Metanephros (tissue), 2 donors: ENCODE measurements at places on chromosomes 11 and 22. TPM values are rescaled to one million over a fixed set of nuclear protein-coding genes. Genes with fewer than 3 reads are reported as not detected.

MUC2 gene
- total RNA-seq: under 0.01 TPM

ASPHD2 gene
- total RNA-seq: 2.7 TPM

LDHAL6A gene
- total RNA-seq: 0.12 TPM

TKFC gene
- 38.4 TPM for total RNA-seq

MPEG1 gene
- 20.3 TPM for total RNA-seq

TH gene
- total RNA-seq: 1.3 TPM

BATF2 gene
- 2.4 TPM for total RNA-seq

MIOX gene
- total RNA-seq: 5.4 TPM

MYBPC3 gene
- total RNA-seq: 0.23 TPM

CCS gene
- 35.4 TPM for total RNA-seq

OR2AG2 gene
- total RNA-seq: 0.18 TPM

IGSF22 gene
- total RNA-seq: 4.7 TPM

PARVA gene
- total RNA-seq: 47.3 TPM

SEPTIN3 gene
- total RNA-seq: 1.5 TPM

TBC1D10A gene
- 18.0 TPM for total RNA-seq

ARHGAP42 gene
- total RNA-seq: 33.8 TPM

PNPLA5 gene
- not detected for total RNA-seq

MRGPRX3 gene
- not detected for total RNA-seq

SHANK3 gene
- 23.5 TPM for total RNA-seq

TSPAN18 gene
- 27.6 TPM for total RNA-seq

INS gene
- 0.35 TPM for total RNA-seq

ARHGAP8 gene
- 14.8 TPM for total RNA-seq

KRTAP5-2 gene
- total RNA-seq: not detected

ANKK1 gene
- 0.47 TPM for total RNA-seq

PNPLA3 gene
- 1.3 TPM for total RNA-seq

IL10RA gene
- 12.3 TPM for total RNA-seq

ART5 gene
- 1.8 TPM for total RNA-seq

TCN1 gene
- total RNA-seq: 1.4 TPM

SYT8 gene
- 0.82 TPM for total RNA-seq

KRTAP5-7 gene
- 0.23 TPM for total RNA-seq

TUG1 gene
- total RNA-seq: 118 TPM

KIF18A gene
- 8.8 TPM for total RNA-seq

NNMT gene
- total RNA-seq: 14.5 TPM

OR8D1 gene
- not detected for total RNA-seq

C11orf91 gene
- total RNA-seq: not detected

IRAG1 gene
- total RNA-seq: 11.2 TPM

MISFA gene
- 6.1 TPM for total RNA-seq

TSPAN32 gene
- total RNA-seq: 7.0 TPM

APOA1 gene
- total RNA-seq: 29.8 TPM

APOL5 gene
- total RNA-seq: 0.18 TPM

KIRREL3 gene
- 6.1 TPM for total RNA-seq

OR51E2 gene
- 0.23 TPM for total RNA-seq

MMP8 gene
- total RNA-seq: 2.8 TPM

CCDC116 gene
- total RNA-seq: 0.35 TPM
